NCI-H2081 treated with DMSO at 0.1 percent for 48 hours (cell line): ENCODE measurements at places on chromosomes 11 and 22.

- DNase-seq, result no peak
Measured at GRCh38 chr22:19942157-19943081, 801 bp upstream of the TXNRD2 start.

GRCh38 chr11:86134580-86135318, 65.9 kb upstream of the PICALM start:
- DNase-seq, result no peak

DNA sequence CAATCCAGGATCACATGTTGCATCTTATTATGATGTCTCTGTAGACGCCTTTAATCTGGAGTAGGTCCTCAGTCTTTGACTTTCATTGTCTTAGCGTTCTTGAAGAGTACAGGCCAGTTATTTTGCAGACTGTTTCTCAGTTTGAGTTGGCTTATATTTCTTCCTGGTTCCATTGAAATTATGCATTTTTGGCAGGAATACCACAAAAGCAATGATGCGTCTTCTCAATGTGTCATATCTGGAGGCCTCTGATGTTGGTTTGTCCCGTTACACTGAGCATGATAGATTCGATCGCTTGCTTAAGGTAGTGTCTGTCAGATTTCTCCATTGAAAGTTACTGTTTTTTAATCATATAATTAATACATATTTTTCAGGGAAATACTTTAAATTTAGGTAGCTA, 30.6 kb downstream of the TECTA start:
- DNase-seq, result no peak

- no peak for DNase-seq
Measured at GRCh38 chr11:762421-763072, 14.7 kb downstream of the GATD1 start.

GRCh38 chr22:49930596-49931412, 12.4 kb downstream of the CRELD2 start:
- DNase-seq, result no peak

- DNase-seq, result no peak
Measured at GRCh38 chr11:116539836-116540418, 232.9 kb downstream of the BUD13 start.

DNA sequence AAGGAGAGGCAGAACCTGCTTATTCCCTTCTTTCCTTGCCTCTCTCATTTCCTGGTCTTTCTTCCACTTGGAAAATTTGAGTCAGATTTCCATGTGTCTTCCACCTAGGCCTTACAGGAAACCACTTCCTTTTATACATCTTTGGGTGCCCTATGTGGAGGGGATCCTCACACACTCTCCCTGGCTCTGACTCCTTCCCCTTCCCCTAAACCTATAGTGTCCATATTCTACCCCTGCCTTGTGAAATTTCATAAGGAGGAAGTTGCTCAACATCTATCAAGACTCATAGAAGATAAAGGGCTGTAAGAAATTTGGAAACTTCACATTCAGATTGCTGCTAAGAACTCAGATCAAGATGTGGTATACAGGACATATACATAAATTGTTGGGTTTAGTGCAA, 20.4 kb downstream of the TUG1 start:
- DNase-seq, result no peak
